ENCODE measurements at places on chromosomes 16 and 17.

GRCh38 chr16:72355561-72355960 is 183.6 kb upstream of the PMFBP1 start:
- DNase-seq = no peak

DNA sequence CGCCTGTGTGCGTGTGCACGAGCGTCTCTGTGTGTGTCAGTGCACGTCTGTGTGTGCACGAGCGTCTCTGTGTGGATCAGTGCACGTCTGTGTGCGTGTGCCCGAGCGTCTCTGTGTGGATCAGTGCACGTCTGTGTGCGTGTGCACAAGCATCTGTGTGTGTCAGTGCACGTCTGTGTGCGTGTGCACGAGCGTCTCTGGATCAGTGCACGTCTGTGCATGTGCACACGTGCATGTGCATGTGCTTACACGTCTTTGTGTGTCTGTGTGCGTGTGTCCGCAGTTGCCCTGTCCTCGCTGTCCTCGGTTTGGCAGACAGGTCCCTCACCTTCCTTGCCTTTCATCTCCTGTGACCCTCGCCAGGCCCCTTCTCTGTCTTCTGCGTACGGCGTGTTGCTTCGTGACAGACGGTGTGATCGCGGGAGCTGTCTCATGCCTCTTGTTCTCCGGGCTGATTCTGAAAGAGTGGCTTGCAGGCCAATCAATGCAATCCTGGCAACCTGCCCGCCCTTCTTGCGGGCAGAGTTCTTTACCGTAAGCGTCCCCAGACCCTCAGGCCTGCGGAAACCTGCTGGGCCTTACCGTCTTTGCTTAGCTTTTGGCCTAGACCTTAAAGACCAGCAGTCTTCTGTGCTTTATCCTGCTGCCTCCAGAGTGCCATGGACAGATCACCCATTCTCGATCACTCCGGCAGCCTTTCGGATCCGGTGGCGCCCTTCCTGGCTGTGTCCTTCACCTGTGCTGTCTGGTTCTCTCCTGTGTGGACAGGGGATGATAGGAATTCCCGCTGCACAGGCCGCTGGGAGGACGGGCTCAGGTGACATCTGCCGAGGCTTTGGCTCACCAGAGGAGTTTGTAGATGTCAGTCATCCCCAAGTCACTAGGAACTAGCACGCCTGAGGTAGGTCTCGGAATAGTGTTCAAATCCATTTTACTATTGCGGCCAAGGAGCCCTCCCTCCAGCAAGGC is 18.5 kb downstream of the MLYCD start:
- DNase-seq = no peak

GRCh38 chr17:68821860-68822696 is 133.1 kb downstream of the ABCA8 start:
- DNase-seq = peak; percentile 41

DNA sequence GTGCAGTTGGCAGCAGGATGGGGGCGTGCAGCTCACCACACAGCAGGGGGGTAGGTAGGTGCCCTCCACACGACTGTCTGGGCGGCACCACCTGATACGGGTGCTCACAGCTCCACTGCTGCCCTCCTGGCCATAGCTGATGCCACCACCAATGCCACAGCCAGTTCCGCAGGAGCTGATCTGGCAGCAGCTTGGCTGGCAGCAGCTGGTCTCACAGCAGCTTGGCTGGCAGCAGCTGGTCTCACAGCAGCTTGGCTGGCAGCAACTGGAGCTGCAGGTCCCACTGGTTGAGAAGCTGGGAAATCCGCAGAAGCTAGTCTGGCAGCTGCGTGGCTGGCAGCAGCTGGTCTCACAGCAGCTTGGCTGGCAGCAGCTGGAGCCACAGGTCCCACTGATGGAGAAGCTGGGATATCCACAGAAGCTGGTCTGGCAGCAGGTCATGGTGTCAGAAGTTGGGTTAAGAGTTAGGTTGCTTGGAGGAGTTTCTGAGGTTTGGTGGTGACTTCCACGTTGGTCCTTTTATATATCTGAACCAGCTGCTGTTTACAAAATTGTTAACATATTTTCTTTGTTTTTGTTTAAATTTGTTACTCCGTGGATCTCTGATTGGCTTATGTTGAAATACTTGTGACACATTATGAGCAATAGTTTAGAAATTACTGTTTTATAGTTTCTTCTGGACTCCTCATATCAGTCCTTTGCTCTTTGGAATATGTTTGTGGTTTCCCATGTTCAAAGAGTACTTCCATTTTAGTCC is at the start of gene KRTAP1-5:
TSS of gene KRTAP1-5 (minus strand) at position 494 of the 757 bp plus-strand sequence. CDS start at position 441, 53 bp downstream.
- DNase-seq = peak; percentile 81

DNA sequence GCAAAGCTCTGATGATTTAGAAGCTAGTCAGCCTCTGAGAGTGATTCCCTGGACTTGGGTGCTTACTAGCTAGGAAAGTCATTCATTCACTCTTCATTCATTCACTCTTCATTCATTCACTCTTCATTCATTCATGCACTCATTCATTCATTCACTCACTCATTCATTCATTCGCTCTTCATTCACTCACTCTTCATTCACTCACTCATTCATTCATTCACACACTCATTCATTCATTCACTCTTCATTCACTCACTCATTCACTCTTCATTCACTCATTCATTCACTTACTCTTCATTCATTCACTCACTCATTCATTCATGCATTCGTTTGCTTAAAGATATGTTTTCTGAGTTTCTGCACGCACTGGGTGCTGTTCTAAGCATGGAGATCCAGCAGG is 292.7 kb upstream of the TNRC6C start:
- DNase-seq = no peak

GRCh38 chr16:69865701-69866100 is 85.4 kb upstream of the CLEC18A start:
- no peak for DNase-seq

GRCh38 chr16:29876217-29876593 is 13.2 kb upstream of the CDIPT start:
- no peak for DNase-seq

- no peak for DNase-seq
These were observed 114.8 kb upstream of the TMEM97 start for GRCh38 chr17:28204244-28204643.

DNA sequence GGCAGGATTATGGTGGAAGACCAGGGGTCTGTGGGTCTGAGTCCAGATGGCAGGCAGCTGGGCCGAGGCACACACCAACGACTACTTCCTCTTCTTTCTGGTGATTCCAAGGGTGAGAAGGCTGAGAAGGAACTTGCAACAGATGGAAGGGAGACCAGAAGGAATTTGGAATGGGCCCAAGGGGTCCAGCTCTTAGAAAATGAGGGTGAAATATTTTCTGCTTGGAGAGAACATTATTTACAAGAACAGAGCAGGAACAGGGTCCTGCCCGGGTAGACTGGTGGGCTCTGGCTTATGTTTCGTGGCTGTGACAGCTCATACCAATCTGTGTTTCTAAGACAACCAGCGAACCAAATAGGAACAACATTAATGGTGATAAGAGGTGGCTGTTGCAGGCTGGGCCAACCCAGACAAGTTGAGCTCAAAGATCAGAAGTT is 36.6 kb downstream of the CCDC42 start:
- DNase-seq = no peak

GRCh38 chr17:73474370-73474988 is 162.7 kb upstream of the CDC42EP4 start:
- DNase-seq = no peak

- no peak for DNase-seq
These were observed 677 bp downstream of the CBX1 start for GRCh38 chr17:48100591-48101011.

DNA sequence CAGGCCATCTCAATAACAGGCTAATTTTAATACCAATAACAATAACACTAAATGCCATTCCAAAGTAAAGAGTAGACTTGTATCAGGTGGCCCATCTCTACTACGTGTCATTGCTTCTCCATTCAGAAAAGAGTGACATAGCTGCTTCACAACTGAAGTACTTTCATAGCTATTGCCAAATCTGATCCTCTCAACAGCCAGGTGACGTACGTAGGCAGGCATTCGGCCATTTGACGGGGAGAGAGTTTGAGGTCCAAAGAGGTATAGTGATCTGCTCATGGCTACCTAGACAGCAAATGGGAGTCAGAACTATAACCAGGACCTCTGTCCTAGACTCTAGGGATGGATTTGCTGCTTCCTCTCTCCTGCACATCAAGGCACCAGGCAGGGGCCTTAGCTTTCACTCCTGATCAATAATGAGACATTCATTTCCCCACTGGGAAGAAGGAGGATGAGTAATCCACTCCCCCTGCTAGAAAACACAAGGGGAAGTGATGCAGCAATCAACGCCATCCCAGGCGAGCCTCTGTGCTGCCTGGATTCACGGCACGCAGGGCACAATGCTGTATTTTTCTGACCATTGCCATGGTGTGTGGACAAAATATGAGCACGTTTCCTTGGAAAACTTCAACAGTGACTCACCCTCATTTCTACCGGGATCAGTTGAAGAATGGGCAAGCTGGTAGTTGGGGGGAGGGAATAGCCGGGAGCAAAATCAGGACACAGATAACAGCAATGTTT is 80.9 kb downstream of the SPACA3 start:
- DNase-seq = no peak

DNA sequence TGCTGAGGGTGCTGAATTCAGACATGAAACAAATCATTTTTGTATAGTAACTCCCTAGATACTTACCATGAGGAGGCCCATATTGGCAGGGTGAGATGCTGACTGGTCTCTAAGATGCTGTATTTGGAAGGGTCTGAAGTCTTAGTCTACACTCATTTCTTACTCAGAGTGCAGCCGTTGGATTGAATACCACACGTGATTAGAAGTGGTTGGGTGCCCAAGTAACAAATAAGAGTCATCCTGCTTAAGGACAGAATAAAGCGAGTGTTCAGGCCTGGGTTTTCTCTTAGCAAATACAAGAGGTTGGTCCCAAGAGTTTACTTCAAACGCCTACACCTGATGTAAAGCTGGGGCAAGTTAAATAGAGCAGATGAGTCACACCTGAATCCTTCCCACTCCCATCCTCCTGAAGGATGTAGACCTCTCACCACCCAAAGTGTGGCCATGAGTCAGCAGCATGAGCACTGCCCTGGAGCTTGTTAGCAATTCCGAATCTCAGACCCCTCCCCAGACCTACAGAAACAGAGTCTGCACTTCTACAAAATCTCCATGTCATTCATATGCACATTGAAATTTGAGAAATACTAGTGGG is 284.6 kb upstream of the CDH5 start:
- no peak for DNase-seq

Data from AG09319 (cell line).